ENCODE measurements at places on chromosomes 2 and 18.

DNA sequence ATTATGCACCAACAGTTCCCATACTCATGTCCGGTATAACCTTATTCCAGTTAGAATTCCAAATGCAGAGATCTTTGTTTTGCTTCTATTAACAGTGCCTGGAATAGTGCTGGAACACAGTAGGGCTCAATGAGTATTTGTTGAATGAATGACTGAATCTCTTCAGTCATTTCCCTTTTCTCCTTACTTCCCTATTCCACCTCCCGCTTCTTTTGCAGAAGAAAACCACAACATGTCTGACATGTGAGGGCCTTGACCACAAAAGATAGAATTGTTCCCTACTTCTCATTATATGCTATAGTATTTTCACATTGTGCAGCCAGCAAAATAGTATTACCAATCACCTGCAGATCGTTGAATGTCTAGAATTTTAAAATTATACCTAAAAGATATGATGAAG, 19.5 kb upstream of the HNRNPLL start:
- no peak for DNase-seq

GRCh38 chr2:159489476-159489875, 126.9 kb downstream of the BAZ2B start:
- DNase-seq = no peak

DNA sequence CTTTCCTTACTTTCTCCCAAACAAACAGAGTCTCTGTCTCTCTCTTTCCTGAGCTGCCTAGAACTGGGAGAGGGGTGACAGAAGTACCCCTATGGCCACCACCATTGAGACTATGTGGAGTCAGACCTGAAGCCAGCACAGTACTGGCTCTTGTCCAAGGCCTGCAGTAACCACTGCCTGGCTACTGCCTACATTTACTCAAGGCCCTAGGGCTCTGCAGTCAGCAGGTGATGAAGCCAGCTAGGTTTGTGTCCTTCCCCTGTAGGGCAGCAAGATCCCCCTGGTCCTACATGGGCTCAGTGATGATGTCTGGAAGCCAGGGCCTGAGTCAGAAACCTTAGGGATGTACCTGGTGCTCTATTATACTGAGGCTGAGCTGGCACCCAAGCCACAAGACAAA, 12.2 kb downstream of the MYO3B start:
- DNase-seq = no peak

DNA sequence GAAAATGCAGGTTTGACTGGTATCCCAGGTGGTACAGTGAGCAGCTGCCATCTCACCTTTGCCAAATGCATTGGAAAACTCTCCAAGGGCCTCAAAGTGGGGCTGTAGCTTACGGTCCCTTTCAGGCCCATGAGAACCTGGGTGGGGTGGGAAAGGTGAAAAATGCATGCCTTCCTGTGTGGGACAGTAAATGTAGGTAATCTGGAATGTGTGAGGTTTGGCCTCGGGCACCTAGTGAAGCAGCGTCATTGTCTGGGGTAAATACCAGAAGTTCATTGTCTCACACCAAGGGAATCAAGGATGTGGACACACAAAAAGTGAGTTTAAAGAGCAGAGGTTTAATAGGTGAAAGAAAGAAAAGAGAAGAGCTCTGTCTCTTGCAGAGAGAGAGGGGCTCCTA, 36.6 kb downstream of the TIMM21 start:
- DNase-seq = no peak

- peak; percentile 73 for DNase-seq
Measured at GRCh38 chr2:118846953-118847761, at the start of gene EN1. TSS of gene EN1 (minus strand) at chr2:118847648. CDS start at chr2:118847167, 481 bp downstream.

- DNase-seq = no peak
Measured at GRCh38 chr2:121955426-121955825, 200.0 kb downstream of the TSN start.

DNA sequence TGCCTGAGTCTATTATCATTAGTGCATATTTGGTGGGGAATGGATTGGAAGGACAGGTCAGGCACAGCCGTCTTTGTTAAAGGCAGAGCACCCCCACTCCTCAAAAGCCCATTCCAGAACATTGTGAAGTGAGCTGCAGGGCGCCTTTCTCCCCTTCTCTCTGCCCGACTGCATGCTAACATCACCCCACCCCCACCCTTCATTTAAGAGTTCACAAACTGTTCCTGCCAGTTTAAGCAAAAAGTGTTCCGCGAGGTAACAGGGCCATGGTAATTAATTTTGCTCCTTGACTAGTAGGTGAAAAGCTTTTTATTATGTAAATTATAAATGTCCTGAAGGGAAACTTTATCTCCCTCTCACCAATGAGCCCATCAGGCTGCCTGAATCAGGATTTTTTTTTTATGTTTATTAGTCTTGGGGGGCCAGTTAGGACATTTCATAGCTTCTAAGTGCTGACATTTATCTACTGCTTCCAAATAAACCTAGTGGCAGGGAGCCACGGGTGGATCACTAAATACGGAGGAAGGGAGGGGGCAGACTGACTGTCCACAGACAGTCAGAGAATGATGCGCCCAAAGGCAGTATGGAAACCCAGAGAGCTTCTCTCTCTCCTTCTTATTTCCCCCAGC, 99.4 kb downstream of the FTCDNL1 start:
- DNase-seq = no peak

GRCh38 chr2:229205704-229206103, 65.4 kb downstream of the PID1 start:
- no peak for DNase-seq

- DNase-seq = no peak
Measured at GRCh38 chr2:11411244-11411643, 54.7 kb downstream of the E2F6 start.

GRCh38 chr18:62348474-62348873, 23.4 kb downstream of the TNFRSF11A start:
- DNase-seq = no peak

DNA sequence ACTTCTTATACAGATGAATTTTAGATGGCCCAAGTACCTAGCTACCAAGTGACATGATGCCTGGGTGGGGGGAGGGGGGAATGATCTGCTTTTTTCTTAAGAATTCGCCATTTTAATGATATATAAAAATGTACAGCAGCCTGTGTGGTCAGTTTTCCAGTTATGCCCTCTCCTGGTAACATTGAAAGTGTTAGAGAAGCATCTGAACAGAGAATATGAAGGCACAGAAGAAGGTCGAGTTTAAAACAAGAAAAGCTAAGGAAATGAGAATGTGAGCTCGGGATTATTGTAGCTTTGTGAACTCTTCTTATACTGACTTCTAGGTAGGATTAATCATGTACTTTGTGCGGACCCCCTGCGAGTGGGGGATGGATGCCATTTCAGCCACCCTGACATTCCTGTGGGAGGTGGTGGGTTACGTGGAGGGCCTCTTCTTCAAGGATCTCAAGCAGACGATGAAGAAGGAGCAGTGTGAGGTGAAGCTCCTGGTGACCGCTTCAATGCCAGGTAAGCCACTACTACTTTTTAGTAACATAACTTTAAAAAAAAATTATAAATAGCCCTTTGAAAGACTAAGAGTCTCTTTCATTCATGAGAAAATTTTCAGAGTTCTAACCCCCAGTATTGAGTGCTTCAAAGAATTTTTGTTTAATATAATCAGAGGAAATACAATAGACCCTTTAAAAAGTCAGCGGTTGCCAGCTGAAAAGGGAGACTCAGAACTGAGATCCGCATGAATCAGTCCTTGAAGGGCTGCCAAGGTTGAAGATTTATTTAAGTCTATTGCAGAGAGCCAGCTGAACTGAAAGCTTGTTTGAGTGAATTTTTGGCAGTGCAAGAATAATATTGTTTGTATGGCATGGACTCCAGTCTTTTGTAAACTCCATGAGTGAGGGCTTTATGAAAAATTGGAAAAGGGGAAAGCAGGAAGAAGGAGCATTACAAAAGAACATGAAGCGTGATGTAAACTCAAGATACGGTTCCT, 68.6 kb upstream of the RPE start:
- no peak for DNase-seq

DNA sequence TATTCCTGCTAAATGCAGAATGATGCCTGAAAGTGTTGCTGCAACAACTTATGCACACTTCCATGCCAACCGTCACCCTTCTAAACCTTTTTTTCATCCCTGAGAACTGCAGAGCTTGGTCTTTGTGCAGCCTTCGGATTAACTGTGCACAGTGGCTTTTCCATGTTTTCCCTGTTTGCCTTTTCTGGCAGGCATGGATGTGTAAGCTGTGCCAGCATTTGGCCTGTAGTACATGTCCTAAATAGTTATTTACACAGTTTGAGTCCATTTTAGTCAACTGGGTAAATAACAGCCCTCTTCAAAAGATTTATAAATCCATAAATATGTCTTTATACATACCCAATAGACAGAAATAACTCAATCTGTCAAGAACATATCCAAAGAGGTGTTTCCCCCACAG, 31.5 kb downstream of the MEIS1 start:
- no peak for DNase-seq

- DNase-seq = no peak
Measured at GRCh38 chr2:46826569-46827245, 88.9 kb downstream of the MCFD2 start.

- no peak for DNase-seq
Measured at GRCh38 chr18:22257022-22257543, 87.7 kb downstream of the GATA6 start.

DNA sequence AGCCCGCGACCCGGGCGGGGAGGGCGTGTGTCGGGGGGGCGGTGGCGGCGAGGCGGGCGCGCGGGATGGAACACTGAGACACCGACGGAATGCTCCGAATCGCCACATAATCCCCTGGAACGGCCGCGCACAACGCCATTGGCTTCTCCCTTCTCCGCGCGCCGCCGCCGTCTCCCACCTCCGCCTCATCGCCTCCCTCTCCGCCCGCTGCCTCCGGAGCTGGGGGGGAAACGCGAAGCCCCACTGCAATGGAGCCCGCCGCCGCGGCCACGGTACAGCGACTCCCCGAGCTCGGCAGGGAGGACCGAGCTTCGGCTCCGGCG, at the start of gene PHLPP1:
Gene PHLPP1, plus strand, starts transcription at position 106 of the 323 bp plus-strand sequence. Its CDS starts 143 bp downstream, at position 249.
- no peak for DNase-seq

DNA sequence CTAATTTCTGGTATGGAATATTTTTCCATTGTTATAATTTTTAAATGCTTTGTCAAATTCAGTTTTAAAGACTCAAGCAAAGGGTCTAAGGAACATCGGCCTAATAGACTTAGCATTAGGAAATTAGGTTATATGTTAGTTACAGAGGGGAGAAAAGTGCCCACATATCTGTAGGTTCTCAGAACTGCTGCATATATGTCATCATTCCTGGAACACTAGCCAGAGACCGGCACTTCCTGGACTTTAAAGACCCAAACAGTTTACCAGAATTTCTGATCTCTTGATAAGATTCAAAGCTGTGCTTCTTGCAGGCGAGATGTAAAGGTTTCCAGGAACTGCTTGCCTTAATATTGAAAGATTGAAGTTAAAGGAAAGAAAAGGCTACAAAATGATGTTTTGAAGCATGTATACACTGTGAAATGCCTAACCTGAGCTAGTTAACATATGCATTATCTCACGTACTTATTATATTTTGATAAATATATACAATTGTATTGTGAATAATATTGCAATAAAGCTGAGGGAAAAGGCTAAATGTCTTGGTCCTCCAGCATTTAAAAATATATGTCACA, 993.6 kb downstream of the LRP1B start:
- DNase-seq = no peak

DNA sequence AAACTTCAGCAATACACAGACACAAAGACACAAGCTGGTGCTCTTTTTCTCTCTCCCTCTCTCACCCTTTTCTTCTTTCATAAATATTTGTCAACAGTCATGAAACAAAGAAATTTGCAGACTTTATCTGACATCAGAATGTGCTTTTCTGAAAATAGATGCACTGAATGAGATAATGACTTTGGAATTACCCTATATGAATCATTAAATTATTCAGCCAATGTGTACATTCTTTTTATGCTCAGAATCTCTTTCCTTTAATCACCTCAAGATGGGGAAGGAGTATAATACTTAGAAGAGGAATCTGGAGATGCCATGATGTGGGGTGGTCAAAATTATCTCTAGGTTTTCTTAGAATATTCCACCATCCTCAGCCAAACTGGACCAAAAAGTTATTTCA, 289.9 kb downstream of the LRRTM1 start:
- DNase-seq = no peak

DNA sequence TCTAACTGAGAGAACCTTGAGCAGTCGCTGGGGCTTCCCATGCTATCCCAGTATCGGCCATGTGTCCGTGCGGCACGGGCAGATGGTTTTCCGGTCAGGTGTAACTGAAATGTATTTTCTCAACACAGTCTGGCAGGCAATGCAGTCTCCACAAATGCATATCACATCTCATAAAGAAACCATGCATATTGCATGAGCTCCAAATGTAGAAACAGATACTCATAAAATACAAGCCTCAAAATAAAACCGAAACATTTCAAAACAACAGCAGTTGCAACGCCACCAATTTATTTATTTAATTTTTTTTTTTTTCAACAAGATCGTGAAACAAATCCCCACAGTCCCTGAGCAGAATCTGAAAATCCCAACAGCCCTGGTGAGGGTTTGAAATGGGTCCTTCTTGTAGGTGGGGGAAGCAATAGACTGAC, 299.4 kb downstream of the LPIN1 start:
- DNase-seq = no peak

GRCh38 chr18:42925036-42925435, 190.4 kb downstream of the RIT2 start:
- DNase-seq = no peak

DNA sequence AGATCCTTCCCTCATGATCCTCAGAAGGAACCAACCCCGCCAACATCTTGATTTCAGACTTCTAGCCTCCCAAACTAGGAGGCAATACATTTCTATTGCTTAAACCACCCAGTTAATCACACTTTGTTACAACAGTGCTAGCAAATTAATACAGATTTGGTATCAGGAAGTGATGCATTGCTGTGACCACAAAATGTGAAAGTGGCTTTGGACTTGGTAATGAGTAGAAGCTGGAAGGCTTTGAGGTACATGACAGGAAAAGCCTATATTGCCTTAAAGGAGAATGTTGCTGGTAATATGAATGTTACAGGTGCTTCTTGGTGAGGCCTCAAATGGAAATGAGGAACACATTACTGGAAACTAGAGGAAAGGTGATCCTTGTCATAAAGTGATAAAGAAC, 260.3 kb downstream of the SATB2 start:
- no peak for DNase-seq

DNA sequence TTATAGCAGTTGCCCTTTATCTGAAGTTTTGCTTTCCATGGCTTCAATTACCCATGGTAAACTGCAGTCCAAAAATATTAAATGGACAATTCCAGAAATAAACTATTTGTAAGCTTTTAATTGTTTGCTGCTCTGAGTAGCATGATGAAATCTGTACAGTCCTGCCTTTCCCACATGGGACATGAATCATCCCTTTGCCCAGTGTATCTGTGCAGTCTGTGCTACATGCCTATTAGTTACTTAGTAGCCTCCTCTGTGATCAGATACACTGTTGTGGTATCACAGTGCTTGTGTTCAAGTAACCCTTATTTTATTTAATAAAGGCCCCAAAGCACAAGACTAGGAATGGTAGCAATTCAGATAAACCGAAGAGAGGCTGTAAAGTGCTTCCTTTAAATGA, 810.6 kb upstream of the PIK3C3 start:
- DNase-seq = no peak
